Fibroblast of skin of abdomen (primary cell): ENCODE measurements at places on chromosomes 6 and 20.

- peak; percentile 60 for DNase-seq
Observed at GRCh38 chr6:21922086-21922485, 328.5 kb downstream of the SOX4 start.

GRCh38 chr20:53850319-53850718 lies 220.1 kb downstream of the BCAS1 start:
- no peak for DNase-seq

- DNase-seq, result no peak
Observed at GRCh38 chr6:33755070-33755869, 8.6 kb upstream of the IP6K3 start.

DNA sequence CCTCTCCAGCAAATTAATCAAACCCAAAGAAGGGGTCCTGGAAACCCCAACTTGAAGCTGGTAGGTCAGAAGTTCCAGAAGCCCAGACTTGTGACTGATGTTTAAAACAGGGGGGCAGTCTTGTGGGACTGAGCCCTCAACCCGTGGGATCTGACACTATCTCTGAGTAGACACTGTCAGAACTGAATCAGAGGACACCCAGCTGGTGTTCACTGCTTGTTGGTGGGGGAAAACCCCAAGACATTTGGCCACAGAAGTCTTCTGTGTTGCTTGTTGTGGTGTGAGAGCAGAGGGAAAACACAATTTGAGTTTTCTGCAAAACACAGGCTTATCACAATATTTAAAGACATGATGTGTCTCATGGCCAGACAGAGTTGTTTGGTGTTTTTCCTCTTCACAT lies 29.9 kb downstream of the KIF13A start:
- DNase-seq, result no peak

- DNase-seq, result no peak
Observed at GRCh38 chr6:35905841-35906498, 14.9 kb downstream of the SRPK1 start.

GRCh38 chr6:54390362-54390761 lies 82.1 kb downstream of the TINAG start:
- DNase-seq, result no peak
